Fibroblast of mammary gland (primary cell): ENCODE measurements at places on chromosomes 1 and 21.
A peak's percentile ranks its signal among the peaks of the same experiment; 100 is the strongest.

DNA sequence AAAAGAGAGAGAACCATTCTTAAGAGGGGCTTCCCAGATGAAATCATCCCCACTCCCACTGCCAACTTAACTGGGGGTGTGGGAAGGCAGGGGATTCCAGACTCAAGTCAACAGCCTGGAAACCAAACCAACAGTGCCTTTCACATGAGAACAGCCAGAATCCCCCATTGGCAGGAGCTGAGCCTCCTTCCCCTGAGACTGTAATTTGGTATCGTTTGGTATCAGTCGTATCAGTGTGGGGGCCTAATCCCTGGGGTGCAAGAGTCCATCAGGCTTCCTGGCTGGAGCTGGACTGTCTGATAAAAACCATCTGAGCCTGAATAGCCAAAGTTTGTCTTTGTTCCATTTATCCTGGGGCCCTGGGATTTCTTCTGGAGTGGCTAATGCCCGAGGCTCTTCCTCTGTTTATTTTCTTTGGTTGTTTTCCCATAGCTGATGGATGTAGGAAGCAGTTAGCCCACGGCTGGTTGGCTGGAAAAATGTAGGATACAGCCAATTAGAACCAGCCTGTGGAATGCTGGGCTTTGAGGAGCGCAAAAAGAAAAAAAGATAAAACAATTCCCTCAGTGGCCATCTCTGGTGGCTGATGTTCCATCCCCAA, 84.6 kb downstream of the LAMC2 start:
- DNase-seq: peak; percentile 92

- peak; percentile 24 for DNase-seq
Observed at GRCh38 chr1:24910751-24911650, 19.1 kb downstream of the RUNX3 start.

DNA sequence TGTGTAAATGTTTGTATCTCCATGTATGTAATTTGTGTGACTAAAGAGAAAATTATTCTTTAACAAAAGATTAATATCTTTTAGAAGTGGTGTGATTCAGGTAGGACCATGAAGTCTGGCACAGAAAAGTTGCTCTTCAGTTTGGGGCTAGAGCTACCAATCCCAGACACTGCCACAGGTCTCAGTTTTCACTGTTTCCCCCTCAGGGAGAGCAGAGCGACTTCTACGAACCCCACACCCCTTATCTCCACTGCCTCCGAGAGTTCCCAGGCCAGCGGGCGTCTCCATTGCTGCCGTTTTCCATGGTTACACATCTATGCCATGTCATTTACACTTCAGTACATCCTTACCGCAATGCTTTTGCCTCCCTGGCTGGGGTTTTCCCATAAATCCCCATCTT, 93.0 kb upstream of the SMYD2 start:
- no peak for DNase-seq

GRCh38 chr1:69738458-69739250, 170.9 kb downstream of the LRRC7 start:
- no peak for DNase-seq

DNA sequence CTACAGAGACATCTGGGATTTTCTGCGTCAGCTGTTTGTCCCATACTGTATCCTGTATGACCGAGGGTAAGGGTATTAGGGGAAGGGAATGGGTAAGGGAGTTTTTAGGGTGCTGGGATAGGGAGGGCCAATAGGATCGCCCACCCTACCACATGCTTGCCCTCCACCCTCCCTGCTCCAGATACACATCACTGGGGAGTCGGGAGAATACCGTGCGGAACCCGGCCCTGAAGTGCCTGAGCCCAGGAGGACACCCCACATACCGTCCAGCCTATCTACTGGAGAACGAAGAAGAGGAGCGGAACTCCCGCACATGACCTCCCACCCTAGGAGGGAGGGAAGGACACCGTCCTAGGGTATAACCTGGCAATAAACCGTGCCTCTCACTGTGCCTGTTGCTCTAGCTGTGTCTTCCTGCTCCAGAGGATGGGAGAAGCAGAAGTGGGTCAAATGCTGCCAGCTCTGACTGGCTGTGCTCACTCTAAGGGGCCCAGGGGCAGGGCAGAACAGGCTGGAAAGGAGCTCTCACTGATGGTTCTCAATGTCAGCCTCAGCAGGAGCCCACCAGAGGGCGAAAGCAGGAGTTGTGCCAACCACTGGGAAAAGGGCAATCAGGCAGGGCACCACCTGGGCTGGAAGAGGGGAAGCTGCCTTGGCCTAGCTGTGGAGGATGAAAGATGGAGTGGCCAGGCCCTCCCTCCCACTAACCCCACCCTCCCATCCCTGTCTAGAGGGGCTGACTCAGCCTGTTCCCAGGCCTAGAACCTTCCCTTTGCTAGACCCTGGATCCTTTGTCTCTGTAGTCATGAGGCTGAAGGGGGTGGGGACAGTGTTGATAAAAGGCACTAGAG, 440 bp upstream of the LENEP start:
- peak; percentile 74 for DNase-seq

DNA sequence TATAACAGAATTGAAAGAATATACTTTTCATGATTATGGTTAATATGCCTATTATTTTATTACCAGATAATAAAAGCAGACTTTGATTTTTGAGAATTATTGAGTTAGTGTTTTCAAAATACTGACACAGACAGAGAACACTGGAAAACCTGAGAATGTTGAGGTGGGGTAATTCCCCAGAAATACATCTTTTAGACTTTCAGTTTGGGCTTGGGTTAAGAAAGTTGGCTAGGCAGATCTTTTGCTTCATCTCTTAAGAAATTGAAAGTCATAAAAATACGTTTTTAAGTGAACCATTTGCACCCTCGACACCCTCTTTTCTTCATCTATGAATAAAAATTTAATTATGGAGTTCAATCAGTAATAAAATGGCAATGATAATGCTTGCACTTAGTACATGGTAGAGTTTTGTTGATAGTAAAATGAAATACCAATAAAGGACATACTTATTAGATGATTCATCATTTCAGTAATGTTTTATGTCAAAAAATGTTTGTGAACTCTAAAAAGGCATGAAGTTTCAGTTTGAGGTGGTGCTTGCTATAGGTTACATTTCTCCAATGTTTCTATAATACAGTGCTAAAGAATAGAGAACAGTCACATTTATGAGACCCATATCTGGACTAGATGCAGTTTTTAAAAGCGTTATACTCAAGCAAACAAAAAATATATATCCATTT, 1.9 kb upstream of the SAMSN1 start:
- DNase-seq: no peak

GRCh38 chr1:197173571-197174507, 27.4 kb upstream of the ASPM start:
- DNase-seq: peak; percentile 47

DNA sequence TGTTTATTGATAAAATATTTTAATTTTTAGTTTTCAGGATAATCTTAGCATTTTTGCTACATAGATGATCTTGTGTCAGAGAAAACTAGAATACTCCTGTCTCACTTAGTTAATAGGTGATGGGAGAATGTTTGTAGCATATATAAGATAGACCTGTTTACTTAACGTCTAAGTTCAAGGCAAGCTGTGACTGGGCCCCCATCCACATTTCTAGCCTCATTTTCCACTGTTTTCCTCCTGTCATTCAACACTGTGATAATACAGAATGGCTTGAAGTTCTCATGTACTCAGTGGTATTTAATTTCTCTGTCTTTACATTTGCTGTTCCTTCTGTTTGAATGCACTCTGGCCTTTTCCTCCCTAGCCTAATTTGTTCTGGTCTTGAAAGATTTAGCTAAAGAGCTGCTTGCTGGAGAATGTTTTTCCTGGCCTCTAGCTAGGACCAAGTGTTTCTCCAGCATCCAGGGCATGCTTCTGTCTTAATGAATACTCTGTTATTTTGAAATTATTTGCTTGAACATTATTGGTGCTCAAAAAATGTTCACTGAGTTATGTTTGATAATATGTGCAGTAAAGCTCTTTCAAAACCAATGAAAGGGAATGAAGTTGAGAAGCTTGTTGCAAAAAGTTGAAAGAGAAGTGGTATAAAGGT, 37.3 kb downstream of the USP25 start:
- DNase-seq: no peak

DNA sequence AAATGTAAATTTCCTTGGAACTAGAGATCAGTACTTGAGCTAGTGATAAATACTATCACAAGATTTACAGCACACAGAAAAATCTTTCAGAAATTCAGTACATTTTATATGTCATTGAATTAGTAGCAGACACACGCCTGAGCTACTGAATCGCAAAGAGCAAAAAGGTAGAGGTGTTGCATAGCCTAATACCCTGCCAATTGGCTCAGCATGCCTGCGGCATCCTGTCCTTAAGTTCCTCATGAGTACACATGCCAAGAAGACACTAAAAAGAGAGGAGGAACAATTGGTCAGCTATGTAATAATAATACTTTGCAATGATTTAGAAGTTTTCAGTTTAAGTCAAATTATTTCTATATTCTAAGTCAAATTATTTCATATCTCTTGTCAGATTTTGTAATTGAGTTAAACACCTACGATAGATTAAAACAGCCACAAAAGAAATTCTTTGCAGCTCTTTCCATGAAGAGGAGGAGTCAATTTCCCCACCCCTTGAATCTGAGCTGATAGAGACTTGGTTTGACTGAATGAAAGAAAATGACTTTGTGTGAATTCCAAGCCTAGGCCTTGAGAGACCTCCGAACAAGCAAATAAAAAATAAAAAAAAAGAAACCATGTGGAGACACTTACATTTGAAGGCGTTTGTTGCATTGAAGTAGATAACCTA, 36.2 kb upstream of the PKN2 start:
- DNase-seq: no peak

GRCh38 chr1:22958556-22958955, 14.1 kb downstream of the LACTBL1 start:
- DNase-seq: no peak

GRCh38 chr1:82177192-82177591, 376.5 kb downstream of the ADGRL2 start:
- peak; percentile 57 for DNase-seq

GRCh38 chr1:26158908-26159742, at the start of gene FAM110D:
Gene FAM110D, plus strand, starts transcription at chr1:26159079. Its CDS starts 2,213 bp downstream, at chr1:26161292.
- no peak for DNase-seq

GRCh38 chr1:30134466-30135217, 588.7 kb downstream of the MATN1 start:
- DNase-seq: no peak

DNA sequence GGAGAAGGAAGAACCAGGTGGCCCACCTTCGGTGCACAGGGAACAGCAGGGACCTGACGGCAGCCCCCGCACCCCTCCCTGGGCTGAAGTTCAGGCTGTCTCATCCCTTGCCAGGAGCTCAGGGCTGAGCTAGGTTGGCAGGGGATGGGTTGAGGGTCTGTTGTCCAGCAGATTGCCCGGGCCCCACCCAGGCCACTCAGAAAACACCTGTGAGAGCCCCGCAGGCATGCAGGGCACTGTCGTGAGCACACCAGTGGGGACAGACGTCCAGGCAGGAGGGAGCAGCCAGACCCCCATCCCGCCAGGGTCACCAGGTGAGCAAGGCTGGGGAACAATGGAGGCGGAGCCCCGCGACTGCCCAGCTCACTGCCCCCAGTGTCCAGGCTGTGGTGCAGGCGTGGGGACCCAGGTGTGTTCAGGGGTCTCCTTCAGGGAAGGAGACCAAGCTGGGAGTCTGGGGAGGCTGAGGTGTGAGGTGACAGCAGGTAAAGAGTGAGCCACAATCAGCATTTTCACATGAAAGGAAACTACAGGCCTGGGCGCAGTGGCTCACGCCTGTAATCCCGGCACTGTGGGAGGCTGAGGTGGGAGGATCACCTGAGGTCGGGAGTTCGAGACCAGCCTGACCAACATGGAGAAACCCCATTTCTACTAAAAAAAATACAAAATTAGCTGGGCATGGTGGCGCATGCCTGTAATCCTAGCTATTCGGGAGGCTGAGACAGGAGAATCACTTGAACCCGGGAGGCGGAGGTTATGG, 9.4 kb upstream of the SAMD11 start:
- no peak for DNase-seq

GRCh38 chr1:65197636-65198035, 49.6 kb downstream of the AK4 start:
- DNase-seq: peak; percentile 23

GRCh38 chr1:244865028-244865371, 657 bp upstream of the HNRNPU start:
- DNase-seq: no peak

DNA sequence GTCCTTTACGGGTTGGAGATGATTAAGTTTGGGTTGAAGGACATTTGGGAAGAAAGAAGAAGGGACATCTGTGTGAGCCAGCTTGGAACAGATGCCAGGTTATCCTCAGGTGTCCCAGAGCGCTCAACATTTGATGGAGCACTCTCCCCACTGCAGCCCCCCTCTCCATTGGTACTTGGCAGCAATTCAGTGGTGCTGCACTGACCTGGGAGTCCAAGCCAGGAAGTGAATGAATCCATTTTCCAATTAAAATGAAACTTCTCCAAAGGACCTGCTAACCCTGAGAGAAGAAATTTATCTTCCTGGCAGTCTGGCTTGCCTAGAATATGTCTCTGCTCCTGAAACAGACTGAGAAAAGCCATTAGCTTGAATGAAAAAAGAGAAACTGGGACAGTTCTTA, 67.1 kb downstream of the FGGY start:
- no peak for DNase-seq

DNA sequence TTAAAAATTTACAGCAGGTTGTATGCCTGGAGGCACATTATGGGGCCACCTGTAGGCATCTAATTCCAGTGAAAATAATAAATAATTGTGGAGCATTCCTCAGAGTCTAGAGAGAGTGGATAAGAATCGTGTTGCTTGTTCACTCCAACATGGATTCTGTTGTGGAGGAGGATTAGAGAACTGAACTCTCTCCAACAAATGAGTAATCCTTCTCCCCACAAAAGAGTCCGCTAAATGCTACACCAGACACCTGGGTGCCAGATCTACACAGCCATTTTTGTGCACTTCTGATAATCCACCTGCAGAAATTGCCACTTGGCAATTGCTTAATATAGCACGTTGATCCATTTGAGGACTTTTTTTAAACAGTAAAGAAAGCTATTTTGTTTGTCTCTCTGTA, 113.7 kb upstream of the DPYD start:
- peak; percentile 54 for DNase-seq

DNA sequence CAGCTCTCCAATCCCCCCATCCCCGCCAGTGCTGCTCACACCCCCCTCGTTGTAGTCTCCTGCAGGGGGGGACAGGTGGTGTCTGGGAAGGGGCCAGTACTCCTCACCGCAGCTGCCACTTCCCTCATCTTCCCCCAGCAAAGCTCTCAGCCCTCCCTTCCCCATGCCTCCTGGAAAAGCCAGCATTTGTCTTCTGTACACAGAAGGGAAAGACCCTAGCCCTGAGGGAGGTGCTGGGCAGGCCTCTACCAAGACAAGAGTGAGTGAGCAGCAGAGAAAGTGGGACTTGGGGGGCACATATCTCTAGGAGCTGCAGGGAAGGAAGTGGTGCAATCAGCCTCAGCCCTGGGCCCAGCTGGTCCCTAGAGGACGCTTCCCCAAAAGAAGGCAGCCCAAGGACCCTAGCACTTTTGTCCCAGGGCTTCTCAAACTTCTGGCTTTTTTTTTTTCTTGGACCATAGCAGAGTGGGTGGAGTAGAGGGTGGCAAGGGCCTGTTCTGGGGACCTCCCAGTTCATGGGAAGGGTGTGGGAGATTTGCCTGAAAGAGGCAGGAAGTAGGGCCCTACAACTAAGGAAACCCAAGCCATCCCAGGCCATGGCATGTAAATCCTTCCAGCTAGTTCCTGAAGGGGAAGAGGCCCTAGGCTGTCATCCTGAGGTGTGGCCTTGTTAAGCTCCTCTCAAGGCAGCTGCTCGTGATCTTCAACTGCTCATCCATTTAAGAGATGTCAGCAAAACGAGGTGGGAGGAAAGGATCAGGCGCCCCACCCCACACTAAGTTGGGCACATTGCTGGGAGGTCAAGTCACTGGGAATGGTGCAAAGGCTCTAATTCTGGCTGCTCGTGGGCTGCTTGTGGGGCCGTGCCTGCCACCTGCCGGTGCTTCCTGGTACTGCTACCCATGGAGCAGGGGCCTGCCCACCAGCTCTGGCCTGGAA, 12.6 kb downstream of the ZC3H12A start:
- DNase-seq: peak; percentile 89

- no peak for DNase-seq
Observed at GRCh38 chr21:19440792-19441655, 1037.4 kb upstream of the TMPRSS15 start.
